Posterior vena cava (tissue), 2 donors: ENCODE measurements at places on chromosomes 7 and 10. TPM values are rescaled to one million over a fixed set of nuclear protein-coding genes. Genes with fewer than 3 reads are reported as not detected.

DNA sequence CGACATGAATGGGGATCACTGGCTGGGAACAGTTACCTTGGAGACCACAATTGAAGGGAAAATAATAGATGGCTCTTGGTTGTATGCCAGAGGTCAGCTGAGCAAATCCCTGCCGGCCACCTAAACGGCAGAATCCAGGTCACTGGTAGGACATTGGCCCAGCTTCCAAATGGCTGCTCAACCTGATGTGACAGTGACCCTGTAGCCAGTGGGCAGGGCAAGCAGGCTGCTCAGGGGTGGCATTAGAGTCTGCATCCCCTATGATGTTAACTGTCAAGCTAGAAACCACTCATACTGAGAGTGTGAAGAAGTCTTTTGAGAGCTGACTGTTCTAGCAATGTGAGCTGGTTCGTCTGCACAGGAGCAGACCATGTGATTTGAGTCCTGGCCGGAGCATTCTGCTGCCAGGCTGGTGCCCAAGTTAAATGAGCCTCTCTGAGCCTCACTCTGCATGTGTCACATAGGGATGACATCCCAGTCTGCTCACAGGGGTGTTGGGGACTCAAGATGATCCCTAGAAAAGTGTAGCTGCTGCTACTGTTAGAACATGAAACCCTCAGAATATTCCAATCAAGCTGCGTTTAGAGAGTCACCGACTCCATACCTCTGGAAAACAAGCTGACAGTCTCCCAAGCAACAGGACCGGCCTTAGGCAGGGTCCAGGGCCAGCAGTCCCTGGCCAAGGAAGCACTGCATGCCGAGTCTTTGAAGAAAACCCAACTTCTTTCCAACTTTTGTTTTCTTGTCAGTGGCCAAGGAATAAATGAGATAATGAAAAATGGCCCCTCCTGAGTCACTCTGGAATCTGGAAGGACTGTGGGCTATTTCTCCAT lies 69.7 kb downstream of the VWA2 start:
- peak; percentile 42 for DNase-seq

GRCh38 chr10:105769248-105770184 lies 1128.4 kb downstream of the SORCS3 start:
- DNase-seq = no peak

- no peak for DNase-seq
Measured at GRCh38 chr10:121069061-121069850, 218.1 kb downstream of the WDR11 start.

DNA sequence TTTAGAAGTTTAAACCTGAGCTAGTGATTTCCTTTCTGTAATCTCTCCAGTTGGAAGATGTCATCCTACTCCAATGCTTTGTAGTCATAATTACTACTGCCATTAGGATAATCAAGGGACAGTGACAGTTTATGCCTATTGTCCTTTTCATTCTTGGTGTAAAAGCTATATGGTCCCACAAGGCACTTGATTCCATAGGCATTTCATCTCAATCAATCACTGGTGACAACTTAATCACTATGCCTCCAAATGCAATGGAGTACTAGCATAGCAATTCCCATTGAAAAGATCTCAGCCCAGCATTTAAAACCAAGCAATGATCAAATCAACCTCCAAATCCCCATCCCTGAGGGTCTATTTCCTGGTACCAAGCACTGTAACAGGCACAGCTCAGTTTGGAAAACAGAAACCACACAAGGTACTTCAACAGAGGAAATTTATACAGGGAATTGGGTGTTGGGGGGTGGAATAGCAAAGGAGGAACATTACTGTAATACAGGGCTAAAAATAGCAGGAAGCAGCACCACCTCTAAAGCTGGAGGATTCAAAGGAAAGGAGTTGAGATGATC lies 51.0 kb downstream of the FHIP2A start:
- DNase-seq = no peak

- DNase-seq = peak; percentile 96
Measured at GRCh38 chr10:11757821-11758463, 15.8 kb downstream of the ECHDC3 start.

DNA sequence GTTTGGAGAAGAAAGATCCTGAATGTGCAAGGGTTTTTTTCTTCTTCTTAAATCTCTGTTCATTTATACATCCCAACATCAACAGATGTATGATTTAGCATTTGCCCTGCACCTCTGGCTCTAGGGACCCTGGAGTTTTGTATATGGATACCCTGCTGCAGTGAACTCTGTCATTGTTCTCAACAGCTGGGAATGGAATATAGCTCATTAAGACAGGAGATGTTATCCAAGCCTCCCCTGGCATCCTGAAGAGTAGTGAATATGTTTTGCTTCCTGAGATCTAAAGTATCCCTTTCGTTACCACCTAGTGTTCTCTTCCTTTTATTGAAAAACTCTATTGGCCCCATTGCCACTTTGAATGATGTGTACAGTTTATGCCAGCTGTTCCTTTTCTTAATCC lies 275.9 kb downstream of the EXOC4 start:
- no peak for DNase-seq

GRCh38 chr10:117424883-117425649 lies 49.8 kb upstream of the PDZD8 start:
- DNase-seq = no peak

GRCh38 chr7:113892818-113893217 lies 26.0 kb downstream of the PPP1R3A start:
- DNase-seq = no peak

DNA sequence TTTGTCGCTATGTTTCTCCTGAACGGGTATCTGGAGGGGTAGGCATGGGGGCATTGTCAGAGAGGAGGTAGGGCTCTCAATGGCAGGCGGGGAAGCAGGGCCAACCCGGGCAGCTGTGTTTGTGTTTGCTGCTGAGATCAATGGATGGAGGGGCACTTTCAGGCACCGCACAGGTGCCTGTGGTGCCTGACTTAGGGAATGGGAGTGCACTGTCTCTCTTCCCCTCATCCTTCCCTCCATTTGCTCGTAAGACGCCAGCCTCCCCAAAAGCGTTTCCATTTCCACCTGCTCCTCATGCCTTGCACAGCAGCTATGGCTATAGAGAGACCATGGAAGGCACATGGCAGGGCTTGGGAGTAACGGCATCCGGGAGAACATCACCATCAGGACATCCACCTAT lies 615.9 kb upstream of the FOXK1 start:
- DNase-seq = no peak

DNA sequence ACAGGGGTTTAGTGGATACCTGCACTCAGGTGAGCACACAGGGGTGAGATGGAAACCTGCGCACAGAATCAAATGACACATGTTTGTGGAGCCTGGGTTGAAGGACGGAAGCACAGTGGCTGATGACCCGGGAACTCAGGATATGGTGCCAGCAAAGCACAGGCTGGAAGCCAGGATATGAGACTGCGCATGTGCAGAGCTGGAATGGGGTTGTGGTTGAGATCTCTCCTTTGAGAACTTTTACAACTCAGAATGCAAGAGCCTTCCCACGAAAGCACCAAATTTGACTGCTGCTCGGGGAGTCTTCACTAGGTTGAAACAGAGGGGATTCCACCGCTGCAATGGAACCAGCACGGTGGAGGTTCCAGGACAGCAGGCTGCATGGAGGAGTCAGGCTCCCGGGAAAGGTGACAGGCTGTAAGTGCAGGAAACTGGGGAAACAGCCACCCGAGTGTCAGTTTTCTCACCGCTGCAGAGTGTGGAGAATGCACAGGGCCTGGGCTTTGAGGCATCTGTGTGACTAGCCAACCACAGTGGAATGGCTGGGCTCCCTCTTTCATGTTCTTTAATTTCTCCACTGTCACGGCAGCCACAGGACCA lies 133.4 kb upstream of the TCERG1L start:
- DNase-seq = peak; percentile 65

- DNase-seq = no peak
Measured at GRCh38 chr10:98320486-98321185, 52.6 kb upstream of the LOXL4 start.

- no peak for DNase-seq
Measured at GRCh38 chr10:117903854-117904253, 142.9 kb downstream of the RAB11FIP2 start.

GRCh38 chr7:109101332-109101731 lies 531.7 kb downstream of the DNAJB9 start:
- DNase-seq = no peak

GRCh38 chr7:47336472-47337425 lies 245.2 kb downstream of the TNS3 start:
- no peak for DNase-seq

- no peak for DNase-seq
Measured at GRCh38 chr10:61397175-61397986, 55.8 kb downstream of the TMEM26 start.

- DNase-seq = no peak
Measured at GRCh38 chr10:70078937-70079336, 26.3 kb downstream of the MACROH2A2 start.

DNA sequence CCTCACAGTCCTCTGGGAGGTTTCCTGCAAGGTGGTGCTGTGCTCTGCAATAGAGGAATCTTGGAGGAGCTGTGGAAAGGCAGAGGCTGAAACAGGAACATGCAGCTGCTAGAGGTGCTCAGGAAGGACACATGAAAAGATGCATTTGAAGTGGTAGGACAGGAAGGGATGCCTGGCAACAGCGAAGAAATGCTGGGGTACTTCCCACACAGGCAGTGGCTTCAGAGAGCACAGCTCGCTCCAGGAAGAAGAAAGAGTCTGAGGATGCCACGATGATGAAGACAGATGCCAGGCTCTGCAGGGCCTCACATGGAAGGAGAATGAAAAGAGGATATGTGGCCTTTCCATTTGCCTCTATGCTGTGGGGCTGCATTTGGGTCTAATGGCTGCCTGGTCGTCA lies 77.0 kb upstream of the TMEM72 start:
- no peak for DNase-seq

- no peak for DNase-seq
Measured at GRCh38 chr7:129149511-129149910, 5.0 kb downstream of the TSPAN33 start.

GRCh38 chr10:112728997-112729396 lies 221.1 kb upstream of the TCF7L2 start:
- DNase-seq = no peak

GDF10 gene
- 1.5 TPM for total RNA-seq

TMEM130 gene
- total RNA-seq = 0.62 TPM

AS3MT gene
- 1.2 TPM for total RNA-seq

SDHAF3 gene
- total RNA-seq = 12.7 TPM

NKX2-3 gene
- total RNA-seq = not detected

UPK3B gene
- 1.1 TPM for total RNA-seq

C10orf62 gene
- total RNA-seq = 0.19 TPM
